ENCODE measurements at places on chromosomes 1 and 21. TPM values are rescaled to one million over a fixed set of nuclear protein-coding genes. Genes with fewer than 3 reads are reported as not detected.

DNA sequence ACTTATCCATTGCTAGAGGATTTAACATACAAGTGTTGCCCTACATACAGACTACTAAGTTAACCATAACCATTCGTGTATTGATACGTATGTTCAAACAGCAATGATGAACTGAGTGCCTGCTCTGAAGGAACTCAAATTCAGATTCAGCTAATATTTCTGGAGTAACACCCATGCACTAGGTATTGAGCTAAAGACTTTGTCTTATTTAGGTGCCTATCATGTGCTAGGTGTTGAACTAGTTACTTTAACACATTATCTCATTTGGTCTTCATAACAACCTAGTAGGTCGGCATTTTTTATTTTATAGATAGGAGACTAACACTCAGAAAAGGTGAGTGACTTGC, 160.0 kb downstream of the LTN1 start:
- DNase-seq, result no peak

The TSPEAR gene
- 1.1 TPM for total RNA-seq

DNA sequence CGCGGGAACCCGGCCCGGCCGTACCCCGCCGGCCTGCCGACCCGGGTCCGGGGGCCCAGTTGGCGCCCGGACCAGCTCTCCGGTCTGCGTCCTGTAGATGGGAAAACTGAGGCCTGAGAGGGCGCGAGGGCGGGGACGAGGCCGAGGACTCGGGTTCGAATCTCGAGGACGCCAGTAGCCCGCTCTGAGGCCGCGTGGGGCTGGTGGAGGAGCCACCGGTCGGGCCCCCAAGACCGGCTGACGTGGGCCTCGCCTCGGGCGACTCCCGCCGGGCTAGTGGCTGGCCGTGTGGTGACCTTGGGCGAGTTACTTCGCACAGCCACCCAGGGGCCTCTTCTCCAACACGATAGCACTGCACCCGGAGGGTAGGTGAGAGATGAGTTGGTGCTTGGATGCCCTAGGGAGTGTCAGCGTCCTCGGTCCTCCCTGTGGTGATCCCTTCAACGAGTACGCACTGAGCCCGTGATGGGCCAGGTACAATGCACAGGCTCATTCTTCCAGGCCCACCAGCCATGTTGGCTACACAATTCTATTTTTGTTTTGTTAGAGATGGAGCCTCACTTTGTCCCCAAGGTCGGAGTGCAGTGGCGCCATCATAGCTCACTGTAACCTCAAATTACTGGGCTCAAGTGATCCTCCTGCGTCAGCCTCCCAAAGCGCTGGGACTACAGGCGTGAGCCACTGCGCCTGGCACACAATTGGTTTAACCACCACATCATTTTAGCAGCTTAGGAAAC, 404 bp upstream of the SCMH1 start:
- DNase-seq, result peak; percentile 37

DNA sequence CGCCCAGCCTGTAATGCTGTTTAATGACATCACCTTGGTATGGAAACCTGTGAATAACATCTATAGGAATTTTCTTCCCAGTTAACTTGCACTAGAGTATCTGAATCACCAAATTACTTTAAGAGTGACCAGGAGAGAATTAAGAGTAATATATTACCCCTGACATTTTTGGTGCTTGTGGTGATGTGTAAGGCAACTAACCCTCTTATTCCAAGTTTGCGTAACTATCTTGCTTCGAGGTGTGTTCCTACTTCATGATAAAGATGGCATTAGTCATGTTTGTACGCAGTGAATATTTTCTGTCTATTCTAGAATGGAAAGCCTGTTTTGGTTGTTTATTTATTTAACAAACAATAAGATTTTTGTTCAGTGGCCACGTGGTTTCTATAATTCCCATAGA, 131.3 kb downstream of the ZP4 start:
- no peak for DNase-seq

GRCh38 chr1:102588536-102588935, 519.8 kb downstream of the COL11A1 start:
- DNase-seq, result no peak
